ENCODE measurements at places on chromosomes 11 and 22.

- peak; percentile 9 for DNase-seq
Measured at GRCh38 chr22:19232623-19233022, 54.1 kb upstream of the SLC25A1 start.

DNA sequence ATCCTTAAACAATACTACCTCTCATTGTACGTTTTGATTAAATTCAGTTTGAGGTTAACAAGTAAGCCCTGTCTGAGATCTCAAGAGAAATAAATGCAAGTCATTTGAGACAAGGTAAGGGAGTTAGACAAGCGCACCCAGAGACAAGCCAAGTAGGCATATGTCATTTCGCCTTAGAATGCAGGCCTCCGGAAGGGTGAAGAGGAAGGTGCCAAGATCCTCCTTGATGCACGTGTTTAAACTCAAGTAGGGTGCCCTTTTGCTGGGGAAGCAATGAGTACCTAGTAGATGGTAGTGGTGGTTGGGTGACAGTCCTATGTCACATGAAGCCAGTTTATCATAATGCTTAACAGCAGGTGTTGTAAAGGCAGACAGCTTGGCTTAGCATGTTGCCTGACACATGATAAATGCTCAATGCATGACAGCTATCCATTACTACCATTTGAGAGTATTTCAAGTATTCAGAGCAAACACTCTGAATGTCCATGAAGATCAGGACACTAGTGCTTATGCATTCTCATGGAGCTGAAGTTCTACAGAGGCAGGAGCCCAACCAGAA lies 415.9 kb downstream of the TMEM135 start:
- no peak for DNase-seq

DNA sequence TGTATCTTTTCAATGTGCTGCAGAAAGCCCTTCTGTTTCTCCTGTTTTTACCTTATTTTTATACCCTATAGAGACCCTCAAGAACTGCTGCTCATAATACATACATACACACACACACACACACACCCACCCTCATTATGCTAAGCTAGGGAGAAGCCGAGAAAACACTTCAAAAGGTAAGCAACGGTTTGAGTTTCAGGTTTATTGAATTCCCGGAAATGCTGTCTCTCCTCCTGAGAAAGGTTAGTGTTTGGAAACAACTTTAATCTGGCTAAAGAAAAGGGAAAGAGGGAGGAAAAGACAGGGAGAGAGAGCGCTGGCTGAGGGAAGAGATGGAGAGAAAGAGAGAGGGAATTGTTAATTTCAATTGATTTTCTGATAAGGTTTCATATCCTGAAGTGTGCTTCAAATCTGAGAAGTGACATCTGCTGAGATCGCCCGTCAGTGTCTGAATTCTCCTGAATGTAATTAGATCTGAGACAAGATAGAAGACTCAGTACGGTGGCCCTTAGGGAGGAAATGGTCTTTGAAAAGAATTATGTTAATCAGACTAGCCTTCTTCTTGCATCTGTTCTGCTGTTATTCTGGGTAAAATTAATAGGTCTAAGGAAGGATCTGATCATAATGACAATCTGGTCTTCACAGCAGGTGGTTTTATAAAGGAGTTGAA lies 169.1 kb downstream of the NXPE2 start:
- DNase-seq: no peak

DNA sequence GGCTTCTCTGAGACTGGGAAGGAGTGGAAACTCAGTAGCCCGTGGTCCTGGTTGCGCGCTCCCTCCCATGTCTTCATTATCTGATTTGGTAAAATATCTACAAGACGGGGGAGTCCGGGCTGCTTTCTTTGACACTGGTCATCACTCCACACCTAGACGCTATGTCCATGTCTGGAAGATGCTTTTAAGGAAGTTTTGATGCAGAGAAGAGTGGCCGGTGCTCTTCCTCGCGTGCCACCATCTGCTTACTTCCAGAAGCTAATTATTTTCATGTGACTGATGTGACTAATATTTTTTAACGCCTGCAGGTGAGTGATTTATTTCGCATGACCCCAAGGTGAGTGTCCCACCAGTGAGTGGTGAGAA lies 339 bp upstream of the TRIM21 start:
- DNase-seq: no peak

DNA sequence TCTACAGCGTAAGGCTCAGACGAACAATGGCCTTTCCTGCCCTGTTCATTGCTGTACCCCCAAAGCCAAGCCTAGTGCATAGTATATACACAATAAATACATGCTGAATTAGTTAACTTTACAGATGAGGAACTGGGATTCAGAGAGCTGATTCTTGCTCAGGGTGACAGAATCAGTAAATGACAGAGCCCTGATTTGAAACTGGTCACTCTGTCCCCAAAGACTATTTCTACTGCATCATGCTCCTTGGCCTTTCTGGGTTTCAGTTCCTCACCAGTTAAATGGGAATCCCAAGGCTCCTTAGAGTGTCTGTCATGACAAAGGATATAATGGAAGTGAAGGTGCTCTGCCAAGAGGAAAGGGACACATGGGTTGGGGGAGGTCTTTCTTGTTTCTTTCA lies 50.5 kb upstream of the TSKU start:
- DNase-seq: no peak

GRCh38 chr22:17213976-17214375 lies 5.3 kb downstream of the ADA2 start:
- peak; percentile 7 for DNase-seq

DNA sequence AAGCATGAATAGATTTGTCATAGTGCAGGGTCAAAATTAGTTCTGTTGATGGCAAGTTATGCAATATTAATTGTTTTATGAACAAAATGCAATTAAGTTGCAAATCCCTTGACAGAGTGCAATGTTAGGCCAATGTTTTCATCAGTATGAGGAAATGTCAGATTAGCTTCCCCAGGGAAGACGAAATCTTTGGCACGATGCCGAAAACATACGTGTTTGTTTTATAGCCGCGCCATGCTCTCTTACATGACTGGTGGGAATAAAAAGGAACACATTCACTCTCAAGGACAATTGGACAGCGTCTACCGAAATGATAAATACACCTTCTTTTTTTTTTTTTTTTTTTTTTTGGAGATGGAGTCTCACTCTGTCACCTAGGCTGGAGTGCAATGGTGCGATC lies 27.0 kb downstream of the MFNG start:
- no peak for DNase-seq

- DNase-seq: no peak
Measured at GRCh38 chr11:60097189-60097588, 8.7 kb downstream of the MS4A2 start.

- DNase-seq: no peak
Measured at GRCh38 chr11:14269692-14270573, 89.0 kb downstream of the RRAS2 start.

GRCh38 chr11:12746593-12747097 lies 72.4 kb downstream of the TEAD1 start:
- peak; percentile 91 for DNase-seq

GRCh38 chr11:91984033-91984584 lies 240.5 kb upstream of the FAT3 start:
- DNase-seq: peak; percentile 30

- no peak for DNase-seq
Measured at GRCh38 chr11:65132988-65133700, 1.2 kb downstream of the SYVN1 start.

DNA sequence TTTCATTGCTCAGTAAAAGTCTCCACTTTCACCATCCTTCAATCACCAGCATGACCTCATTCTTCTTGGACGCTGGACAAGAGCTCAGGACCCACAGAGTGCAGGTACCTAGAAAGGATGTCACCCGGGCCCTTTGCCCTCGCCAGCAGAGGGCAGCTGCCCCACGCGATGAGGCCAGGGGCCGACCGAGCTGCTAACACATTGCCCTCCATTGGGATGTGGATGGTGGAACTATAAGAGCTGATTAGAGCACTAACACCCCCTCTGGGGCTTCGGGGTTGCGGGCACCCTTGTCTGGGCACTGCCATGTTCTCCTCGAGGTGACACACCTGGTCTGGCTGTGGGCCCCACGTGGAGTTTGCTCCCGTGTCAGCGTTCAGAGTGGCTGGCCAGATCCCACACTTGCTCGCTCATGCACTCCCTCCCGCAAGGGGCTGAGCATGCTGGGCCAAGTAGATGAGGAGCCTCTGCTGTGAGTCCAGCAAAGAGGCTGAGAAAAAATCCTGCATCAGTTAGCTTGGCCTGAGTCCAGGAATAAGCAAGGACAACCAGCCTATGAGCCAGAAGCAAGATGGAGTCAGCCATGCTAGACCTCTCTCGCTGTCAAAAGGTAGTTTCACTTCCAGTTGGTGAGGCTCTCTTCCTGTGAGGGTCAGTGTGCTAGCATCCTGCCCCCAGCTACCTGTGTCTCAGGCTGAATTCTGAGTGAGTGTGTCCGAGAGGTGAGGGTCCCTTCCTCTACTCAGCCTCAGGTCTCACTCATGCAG lies 9.8 kb downstream of the KRTAP5-6 start:
- DNase-seq: no peak

GRCh38 chr22:23704062-23704461 lies 13.2 kb downstream of the RGL4 start:
- DNase-seq: no peak
